Prostate gland (tissue), 2 donors: ENCODE measurements at places on chromosomes 16 and 17. TPM values are rescaled to one million over a fixed set of nuclear protein-coding genes. Genes with fewer than 3 reads are reported as not detected.

The MMD gene
- total RNA-seq: 55.0 TPM

- no peak for DNase-seq
Measured at GRCh38 chr17:28908640-28909167, 5.8 kb upstream of the DHRS13 start.

DNA sequence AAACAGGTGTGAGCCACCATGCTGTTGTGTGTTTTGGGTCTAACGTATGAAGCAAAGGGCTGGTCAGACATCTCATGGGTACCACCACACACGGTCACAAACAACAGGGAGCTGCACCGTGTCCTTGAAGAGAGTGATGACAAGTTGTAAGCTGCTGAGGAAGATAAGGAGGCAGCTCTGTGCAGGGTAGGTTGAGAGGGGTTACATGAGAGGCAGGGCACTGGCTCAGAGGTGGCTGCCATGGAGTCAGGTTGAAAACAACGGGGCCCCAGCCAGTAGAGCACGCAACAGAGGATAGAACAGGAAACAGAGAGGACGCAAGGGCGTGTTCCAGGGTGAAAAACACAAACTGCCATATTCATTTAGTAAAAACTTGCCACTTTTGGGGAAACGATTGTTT, 52.2 kb downstream of the TRARG1 start:
- DNase-seq: no peak

GRCh38 chr16:56938664-56939513, 6.9 kb downstream of the HERPUD1 start:
- DNase-seq: no peak
